ENCODE measurements at places on chromosomes 1 and 21.
A peak's percentile ranks its signal among the peaks of the same experiment; 100 is the strongest.

GRCh38 chr21:16570171-16570570 is 840.4 kb downstream of the USP25 start:
- DNase-seq, result no peak

DNA sequence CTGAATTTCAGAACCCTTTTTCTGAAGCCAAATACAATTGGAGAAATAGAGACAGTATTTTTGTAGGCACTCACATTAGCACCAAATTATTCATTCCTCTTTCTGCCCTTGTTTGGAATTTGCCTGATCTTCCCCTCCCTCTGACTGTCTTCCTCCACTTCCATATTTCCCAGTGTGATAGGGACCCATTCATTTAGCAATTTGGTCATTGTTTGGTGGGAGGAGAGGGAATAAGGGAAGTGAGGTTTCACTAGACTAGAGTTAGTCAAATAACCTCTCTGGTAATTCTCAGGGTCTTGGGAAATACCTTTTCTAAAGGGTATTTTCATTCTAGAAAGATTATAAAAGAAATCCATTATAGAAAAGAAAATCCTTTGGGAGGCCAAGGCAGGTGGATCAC is 31.0 kb upstream of the MTMR11 start:
- no peak for DNase-seq

GRCh38 chr1:12454406-12455391 is 163.3 kb downstream of the DHRS3 start:
- DNase-seq, result no peak

DNA sequence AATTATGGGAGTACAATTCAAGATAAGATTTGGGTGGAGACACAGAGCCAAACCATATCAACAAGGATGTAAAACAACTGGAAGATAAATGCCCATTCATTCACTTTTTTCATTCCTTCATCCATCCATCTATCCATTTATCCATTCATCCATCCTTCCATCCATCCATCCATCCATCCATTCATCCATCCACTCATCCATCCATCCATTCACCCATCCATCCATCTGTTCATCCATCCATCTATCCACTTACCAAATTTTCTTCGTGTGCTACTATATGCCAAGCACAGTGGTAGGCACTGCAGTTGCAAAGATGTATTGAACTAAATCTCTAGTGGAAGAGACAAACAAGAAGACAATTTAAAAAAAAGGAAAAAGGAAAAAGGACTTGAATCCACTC is 14.3 kb upstream of the SIPA1L2 start:
- DNase-seq, result no peak

GRCh38 chr1:17857996-17858395 is 102.9 kb downstream of the ACTL8 start:
- DNase-seq, result no peak

DNA sequence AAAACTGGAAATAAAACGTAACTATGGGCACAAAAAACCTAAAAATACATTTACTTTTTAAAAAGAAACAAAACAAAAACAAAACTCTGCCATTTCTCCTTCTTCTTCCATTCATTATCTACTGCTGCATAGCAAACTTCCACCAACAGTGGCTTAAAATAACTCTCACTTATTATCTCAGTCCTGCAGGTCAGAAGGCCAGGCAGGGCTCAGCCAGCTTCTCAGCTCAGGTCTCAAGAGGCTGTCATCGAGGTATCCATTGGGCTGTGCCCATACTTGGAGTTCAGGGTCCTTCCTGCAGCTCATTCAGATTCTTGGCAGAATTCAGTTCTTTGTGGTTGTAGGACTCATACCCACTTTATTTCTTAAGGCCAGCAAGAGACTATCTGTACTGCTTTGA is 352.7 kb upstream of the PLD5 start:
- DNase-seq, result no peak

DNA sequence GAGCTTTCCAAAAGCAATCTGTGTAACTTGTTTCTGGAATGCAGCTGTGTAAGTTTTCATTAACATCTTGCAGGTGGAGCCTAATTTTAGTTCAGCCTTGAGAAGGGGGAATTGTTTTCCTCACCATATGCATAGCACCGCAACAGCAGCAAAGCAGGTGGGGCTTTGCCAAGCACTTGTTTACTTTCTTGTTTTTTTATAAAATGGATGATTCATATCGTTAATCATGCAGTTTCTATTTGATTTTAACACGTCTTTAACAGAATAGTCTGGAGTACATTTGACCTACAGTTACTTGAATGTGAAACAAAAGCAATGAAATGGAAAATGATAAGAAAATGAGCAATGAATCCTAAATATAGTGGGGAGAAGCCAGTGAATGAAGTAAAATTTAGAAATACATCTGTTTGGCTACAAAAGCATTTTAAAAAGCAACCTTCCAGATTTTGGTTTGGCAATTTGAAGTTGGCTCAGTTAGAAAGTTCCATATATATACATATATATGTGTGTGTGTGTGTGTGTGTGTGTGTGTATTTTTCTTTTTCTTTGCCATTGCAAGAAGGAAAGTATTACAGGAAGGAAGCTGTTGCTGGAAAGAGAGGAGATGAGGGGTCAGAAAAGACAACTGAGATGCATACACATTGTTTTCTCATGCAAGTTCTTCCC is 119.0 kb upstream of the ADGRL2 start:
- DNase-seq, result peak; percentile 31

DNA sequence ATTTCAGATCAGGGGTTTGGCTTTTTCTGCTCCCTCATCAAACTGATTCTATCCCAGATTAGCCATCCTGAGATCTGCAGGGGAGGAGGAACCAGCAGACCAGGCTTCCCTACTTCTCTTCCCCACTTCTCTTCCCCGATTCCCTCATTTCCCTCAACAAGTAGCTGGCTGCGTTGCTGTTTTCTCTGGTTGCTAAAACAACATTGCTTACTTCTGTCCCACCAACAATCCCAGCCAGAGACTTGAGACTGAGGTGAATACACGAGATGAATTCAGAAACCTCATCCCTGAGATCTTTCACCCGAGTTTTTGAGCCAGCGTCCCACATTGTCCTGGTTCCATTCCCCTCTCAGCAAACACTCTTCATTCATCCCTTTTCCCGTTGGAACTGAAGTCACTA is 22.4 kb downstream of the DYRK3 start:
- DNase-seq, result no peak

DNA sequence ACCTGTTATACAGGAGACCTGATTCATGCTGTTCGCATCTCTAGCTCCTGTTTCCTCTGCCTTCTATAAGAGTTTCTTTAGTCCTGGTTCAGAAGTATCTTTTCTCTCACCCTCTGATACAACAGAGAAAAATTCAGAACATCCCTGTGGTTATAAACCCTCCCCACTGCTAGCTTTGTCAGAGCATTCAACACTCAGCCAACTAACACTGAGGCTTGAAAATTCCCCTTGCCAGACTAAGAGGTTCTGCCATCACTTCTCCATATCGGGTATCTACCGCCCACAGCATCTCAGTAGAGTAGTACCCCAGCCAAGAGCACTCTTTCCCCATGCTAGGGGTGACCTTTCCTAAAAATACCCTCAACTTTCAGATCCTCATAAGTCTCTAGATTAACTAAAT is 19.6 kb upstream of the PIK3R3 start:
- no peak for DNase-seq

DNA sequence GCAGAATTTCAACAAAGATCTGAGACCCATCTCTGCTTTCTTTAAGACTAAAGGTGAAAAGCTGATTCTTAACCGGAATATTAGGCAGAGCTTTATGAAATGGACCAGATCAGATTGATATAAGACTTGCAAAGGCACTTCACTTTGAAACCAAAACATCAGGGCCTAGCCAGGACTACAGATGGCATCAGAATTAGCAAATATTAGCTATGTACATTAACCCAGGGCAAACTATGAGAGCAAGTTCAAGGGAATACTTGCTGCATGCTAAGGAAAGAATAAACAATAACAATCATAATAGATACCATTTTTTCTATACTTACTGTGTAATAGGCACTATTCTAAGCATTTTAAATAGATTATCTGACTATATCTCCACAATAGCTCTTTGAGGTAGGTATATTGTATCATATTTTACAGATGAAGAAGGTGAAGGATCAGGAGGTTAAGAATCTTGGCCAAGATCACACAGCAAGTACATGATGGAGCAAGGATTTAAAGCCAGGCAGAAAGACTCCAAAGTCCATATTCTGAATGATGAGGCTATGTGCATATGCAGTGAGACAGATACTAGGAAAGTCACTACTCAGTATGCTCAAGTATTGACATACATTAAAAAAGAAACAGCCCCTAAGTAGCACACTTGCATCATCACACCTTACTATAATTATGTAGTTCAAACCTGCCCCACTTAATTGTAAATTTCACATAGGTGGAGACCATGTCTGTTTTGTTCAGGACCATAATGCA is 209.3 kb upstream of the PKN2 start:
- DNase-seq, result no peak

GRCh38 chr21:41148798-41149197 is 19.2 kb upstream of the BACE2 start:
- no peak for DNase-seq

DNA sequence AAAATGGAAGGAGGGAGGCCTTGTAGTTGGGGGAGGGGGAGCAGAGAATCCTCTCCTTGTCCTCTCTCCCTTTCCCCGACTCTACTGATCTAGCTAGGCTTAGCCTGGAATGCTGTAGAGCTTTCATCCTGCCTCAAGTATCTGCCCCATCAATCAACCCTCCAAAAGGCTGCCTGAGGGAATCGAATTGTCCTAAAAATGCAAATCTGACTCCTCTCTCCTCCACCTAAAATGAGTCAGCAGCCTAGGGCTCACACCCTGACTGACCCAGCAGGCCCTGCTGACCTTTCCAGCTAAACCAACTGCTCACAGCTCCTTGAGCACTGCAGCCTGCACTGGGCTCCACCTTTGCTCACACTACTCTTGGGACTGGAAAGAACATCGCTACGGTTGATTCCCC is 2.8 kb downstream of the HPDL start:
- DNase-seq, result no peak

GRCh38 chr1:170214117-170215032 is 68.6 kb downstream of the NTMT2 start:
- peak; percentile 41 for DNase-seq

DNA sequence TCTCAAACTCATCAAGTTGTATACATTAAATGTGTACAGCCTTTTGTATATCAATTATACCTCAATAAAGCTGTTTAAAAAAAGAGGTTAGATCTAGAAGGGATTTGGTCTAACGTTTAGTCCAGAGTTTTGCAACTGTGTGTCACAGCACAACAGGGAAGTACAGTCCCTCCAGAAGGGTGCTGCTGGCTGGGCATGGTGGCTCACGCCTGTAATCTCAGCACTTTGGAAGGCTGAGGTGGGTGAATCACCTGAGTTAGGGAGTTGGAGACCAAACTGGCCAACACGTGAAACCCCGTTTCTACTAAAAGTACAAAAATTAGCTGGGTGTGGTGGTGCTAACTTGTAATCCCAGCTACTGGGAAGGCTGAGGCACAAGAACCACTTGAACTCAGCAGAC is 78.3 kb upstream of the HAO2 start:
- no peak for DNase-seq

GRCh38 chr1:7387053-7387927 is 383.8 kb upstream of the VAMP3 start:
- DNase-seq, result no peak

DNA sequence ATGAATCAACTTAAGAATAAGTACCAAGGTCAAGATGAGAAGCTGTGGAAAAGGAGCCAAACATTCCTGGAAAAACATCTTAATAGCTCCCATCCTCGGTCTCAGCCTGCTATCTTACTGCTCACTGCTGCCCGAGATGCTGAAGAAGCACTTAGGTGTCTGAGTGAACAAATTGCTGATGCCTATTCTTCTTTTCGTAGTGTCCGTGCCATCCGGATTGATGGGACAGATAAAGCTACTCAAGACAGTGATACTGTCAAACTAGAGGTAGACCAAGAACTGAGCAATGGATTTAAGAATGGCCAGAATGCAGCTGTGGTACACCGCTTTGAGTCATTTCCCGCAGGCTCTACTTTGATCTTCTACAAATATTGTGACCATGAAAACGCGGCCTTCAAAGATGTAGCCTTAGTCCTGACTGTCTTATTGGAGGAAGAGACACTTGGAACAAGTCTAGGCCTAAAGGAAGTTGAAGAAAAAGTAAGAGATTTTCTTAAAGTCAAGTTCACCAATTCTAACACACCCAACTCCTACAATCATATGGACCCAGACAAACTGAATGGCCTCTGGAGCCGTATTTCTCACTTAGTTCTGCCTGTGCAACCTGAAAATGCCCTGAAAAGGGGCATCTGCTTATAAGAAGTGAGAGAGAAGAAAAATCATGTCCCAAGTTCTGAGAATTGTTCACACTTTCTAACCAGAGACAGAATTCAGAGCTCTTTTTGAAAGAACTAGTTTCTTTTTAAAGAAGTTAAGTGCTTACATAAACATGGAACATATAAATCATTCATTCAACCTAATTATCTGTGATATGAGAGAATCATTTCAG is 35.7 kb downstream of the TOR1AIP1 start:
- DNase-seq, result no peak

GRCh38 chr1:9233241-9233941 is 1.2 kb upstream of the H6PD start:
- peak; percentile 64 for DNase-seq
